ENCODE measurements at places on chromosomes 12 and 14.

DNA sequence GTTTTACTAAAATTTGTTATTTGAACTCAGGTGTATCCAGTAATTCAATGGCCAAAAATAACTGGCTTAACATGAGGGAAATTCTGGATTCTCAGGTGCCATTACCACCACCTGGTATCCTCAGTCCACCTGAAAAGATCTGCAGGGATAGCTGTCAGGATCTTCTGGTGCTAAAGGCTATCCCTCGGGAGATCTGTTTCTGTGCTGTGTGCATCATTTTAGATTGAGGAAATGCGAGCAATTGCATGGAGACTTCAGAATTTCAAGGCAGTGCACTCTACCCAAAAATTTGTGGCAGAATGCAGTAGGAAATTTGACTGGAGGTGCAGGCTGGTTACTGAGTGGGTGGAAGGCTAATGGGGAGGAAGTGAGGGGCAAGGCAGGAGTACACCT is 26.4 kb downstream of the ZCCHC8 start:
- DNase-seq, result no peak

DNA sequence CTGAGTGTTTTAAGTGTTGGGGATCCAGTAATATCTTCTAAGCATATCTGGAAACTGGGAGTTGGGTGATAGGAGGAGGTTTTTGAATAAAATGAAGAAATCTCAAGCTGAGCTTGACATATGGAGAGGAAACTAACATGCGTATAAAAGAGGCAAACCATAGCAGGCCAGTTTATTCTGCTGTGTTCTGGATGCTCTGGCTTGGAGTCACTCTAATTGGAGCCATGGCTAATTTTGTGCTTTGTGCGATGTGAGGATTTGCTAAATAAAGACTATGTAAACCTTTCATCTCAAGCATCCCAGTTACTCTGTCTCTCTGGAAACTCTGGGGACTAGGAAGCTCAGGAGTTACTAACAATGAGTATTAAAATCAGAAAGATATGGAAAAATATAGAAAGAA is 66.5 kb downstream of the ATF7IP start:
- no peak for DNase-seq

DNA sequence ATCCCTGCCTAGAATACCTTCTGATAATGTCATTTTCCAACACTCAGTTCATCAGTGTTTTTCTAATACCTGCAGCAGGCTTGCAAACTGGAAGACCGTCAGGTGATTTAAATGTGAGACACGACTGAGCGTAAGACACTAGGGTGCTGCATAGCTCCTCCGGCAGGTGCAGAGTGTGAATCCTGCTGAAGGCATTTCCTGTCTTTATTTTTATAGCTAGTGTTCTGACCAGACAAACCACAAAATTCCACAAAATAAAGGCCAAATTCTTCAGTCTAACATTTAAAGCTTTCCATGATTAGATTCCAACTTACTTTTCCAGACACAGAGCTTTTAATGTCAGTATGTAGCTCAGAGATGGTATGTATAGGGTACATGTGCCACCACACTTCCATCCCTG is 70.7 kb downstream of the BBS10 start:
- DNase-seq, result no peak

GRCh38 chr12:86613311-86613710 is 357.1 kb upstream of the MGAT4C start:
- DNase-seq, result peak; percentile 20

DNA sequence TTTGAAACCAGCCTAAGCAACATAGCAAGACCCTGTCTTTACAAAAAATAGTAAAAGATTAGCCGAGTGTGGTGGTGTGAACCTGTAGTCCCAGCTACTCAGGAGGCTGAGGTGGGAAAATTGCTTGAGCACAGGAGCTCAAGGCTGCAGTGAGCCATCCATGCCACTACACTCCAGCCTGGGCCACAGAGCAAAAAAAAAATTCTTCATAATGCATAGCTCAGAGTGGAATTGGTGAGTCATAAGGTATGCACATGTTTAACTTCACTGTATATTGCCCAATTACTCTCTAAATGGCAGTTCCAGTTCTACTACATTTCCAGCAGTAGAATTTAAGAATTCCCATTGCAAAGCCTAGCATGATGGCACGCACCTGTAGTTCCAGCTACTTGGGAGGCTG is 26.8 kb upstream of the CLIP1 start:
- DNase-seq, result peak; percentile 17

GRCh38 chr14:34064349-34064748 is 113.5 kb upstream of the EGLN3 start:
- no peak for DNase-seq

GRCh38 chr12:19273482-19274330 is 144.2 kb downstream of the PLEKHA5 start:
- DNase-seq, result peak; percentile 78

DNA sequence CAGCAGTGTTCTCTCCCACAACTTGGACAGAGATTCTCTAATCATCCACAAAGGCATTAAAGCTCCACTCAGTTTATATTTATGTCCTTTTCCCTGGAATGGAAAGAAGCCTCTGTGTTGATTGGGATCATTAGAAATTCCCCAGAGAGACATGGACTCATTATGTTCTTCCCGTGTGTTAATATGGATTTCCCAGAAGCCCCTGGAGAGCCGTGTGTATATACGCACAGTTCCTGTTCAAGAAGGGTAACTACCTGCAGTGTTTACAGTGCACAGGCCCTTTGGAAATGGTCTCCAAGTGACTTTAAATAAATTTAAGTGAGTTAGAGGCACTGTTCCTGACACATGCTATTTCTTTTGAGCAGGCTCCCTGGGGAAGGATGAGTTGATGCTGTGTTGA is 428.0 kb upstream of the TMTC1 start:
- no peak for DNase-seq

DNA sequence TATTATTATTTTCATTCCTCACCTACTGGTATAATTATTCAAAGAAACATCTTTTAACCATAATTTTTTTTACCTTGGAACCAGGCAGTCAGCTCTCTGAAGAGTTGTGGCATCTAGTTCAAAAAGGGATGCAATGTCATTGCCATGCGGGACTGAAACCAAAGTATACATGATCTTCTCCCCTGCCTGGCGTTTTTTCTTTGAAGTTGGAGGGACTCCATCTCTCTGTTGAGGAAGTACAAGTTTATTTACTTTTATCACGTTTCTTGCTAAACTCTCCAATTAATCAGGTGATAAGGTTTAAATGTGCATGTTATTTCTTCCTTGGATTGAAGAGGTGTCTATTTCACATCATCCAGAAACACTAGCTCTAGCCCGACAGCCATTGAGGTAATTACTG is 146.6 kb downstream of the ITPR2 start:
- no peak for DNase-seq

DNA sequence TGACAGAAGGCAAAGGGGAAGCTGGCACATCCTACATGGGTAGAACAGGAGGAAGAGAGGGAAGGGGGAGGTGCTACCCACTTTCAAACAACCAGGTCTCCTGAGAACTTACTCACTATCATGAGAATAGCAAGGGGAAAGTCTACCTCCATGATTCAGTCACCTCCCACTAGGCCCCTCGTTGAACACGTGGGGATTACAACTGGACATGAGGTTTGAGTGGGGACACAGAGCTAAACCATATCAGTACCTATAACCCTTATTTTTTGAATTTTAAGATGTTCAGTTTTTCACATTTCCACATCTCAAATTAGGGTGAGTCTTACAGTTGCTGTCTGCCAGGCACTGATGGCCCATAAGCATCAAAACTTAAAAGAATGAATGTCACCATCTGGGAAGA is 80.2 kb upstream of the ST8SIA1 start:
- DNase-seq, result no peak

- peak; percentile 21 for DNase-seq
Measured at GRCh38 chr12:102948941-102949352, 8.5 kb upstream of the ASCL1 start.

DNA sequence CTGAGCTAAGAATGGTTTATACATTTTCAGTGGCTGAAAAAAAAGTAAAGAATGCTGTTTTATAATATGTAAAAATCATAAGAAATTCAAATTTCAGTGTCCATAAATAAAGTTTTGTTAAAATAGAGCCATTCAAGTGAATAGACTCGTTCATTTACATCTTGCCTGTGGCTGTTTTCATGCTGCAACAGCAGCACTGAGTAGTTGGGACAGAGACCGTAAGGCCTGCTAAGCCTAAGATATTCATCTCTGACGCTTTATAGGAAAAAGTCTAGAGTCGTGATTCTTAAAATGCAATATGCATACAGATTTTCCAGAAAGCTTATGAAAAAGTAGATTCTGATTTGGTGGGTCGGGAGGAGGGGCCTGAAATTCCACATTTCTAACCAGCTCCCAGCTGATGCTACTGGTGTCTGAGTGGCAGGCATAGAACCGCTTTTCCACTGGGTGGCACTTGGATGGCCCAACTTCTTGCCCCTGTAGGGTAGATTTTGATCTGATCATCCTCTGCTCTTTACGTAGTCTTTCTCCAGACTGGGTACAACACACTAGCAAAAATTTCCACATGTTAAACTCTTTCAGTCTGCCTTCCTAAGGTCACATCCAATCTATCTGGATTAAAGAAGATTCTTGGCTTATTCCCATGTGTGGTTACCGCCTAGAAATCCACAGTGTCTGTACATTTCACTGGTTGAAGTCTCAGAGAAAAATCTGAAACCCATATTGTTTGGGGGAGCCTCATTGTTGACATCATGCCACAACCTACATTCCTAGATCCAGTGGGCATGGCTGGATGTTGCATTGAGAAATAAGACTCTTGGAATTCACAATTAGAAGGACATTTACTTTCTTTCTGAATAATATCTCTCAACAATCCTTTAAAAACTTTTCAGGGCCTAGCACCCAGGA is 151.2 kb downstream of the C12orf75 start:
- DNase-seq, result no peak

DNA sequence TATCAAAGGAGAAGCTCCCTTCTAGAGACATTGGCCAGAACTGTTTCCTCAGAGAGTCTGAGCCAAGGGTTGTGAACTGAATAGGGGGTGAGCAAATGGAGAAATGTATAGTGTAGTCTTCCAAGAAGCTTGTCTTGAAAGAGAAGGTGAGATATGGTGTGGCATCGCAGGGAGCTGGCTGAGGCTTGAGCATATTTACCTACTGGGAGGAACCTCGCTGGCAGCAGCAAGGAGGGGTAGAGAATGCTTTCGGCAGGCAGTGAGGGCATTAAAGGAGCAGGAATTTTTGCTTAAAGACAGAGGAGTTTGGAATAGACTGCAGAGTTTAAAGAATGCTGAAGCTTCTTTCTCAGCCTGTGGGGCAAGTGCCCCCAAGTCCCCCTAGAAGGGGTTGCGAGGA is 59.3 kb upstream of the PRMT8 start:
- no peak for DNase-seq

- DNase-seq, result peak; percentile 62
Measured at GRCh38 chr14:89293314-89293916, 123.6 kb downstream of the FOXN3 start.

DNA sequence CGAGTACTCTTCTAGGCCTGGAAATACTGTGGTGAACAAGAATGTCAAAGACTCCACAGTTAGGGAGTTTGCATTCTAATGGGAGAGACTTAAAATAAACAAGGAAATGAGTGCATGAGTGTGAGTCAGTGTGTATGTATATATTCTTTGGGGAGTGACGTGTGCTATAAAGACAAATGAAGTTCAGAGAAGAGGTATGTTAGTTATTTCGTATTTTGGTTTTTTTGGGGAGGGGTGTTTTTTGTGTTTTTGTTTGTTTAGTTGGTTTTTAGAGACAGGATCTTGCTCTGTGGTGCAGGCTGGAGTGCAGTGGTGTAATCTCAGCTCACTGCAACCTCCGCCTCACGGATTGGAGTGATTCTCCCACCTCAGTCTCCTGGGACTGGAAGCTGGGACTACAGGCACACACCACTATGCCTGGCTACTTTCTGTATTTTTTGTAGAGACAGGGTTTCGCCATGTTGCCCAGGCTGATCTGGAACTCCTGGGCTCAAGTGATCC is 74.3 kb downstream of the SRGAP1 start:
- DNase-seq, result no peak

GRCh38 chr12:28059668-28060067 is 87.1 kb upstream of the PTHLH start:
- no peak for DNase-seq

GRCh38 chr12:51866762-51867161 is 18.2 kb upstream of the FIGNL2 start:
- no peak for DNase-seq

DNA sequence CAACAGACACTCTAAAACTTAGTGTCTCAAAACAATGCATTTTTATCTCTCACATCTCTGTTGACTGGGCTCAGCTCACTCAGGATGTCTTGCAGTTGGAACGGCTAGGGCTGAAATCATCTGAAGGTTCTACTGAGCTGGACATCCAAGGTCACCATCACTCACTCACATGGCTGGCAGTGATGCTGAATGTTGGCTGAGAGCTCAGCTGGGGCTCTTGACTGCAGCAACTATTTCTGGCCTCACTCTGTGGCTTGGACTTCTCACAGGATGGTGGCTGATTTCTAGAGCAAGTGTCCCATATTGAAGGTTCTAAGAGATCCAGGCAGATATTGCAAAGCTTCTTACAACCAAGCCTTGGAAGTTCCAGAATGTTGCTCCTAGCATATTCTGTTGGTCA is 166.5 kb downstream of the ZFP36L1 start:
- DNase-seq, result no peak

GRCh38 chr12:51994539-51994820 is 12.3 kb upstream of the TAMALIN start:
- no peak for DNase-seq

DNA sequence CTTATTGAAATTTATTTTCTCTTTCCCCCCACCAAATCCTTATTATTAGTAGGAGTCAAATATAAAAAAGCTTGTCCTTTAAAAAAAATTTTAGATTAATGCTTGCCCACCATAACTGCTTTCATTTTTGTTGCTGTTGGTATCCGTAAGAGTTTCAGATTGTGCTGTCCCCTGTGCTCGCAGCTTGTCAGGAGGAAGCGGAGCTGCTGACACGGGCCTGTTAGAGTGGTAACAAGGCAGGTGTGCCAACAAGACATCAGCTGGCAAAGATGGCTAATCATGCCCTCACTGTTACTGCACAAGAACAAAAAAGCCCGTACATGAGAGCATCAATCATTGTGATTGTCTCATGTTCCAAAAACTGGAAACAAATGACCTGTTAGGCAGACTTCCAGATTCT is 148.4 kb downstream of the ALG10B start:
- no peak for DNase-seq

- no peak for DNase-seq
Measured at GRCh38 chr14:91870890-91871289, 3.6 kb upstream of the TC2N start.

GRCh38 chr14:83863042-83863774 is 1666.7 kb upstream of the FLRT2 start:
- no peak for DNase-seq

GRCh38 chr14:33218026-33218425 is 279.3 kb downstream of the NPAS3 start:
- DNase-seq, result no peak

- no peak for DNase-seq
Measured at GRCh38 chr14:49882826-49883694, 9.8 kb upstream of the ARF6 start.
